ENCODE measurements at places on chromosomes 6 and 20.

- no peak for DNase-seq
These were observed 411.8 kb downstream of the CDKAL1 start for GRCh38 chr6:20946022-20946421.

DNA sequence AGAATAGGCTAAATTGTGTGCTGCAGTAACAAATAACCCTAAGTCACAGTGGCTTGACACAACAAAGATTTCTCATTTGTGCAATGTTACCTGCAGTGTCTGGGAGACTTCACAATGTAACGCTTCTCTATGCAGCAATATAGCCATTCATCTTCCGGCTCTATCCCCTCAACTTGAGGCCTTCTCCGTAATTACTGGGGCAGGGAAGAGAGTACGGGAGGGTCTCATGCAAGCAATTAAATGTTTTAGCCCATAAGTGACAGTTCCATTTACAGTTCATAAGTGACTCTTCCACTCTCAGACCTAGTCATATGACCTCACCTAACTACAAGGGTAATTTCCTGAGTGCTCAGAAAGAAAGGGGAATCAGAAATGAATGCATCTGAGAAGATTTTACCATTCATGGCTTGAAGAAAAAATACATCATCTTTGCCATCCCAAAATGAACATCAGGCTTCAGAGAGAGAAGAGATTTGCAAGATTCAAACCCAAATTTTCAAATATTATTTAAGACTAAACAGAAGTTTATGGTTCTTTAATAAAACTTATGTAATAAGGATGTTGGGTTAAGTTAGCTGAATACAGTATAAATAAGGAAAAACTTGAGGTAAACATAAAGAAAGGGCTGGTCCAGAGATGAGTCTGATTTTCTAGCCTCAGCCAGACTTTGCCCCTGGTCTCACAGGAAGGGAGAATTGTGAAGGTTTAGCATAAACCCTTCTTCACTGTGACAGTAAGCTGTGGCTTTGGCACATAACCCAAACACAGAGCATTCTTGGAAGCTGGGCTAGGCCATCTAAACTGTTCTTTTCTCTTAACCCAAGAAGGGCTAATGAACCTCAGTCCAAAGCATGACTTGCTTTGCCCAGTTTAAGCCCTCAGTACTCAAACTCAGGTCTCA, 13.3 kb downstream of the GPR6 start:
- no peak for DNase-seq

DNA sequence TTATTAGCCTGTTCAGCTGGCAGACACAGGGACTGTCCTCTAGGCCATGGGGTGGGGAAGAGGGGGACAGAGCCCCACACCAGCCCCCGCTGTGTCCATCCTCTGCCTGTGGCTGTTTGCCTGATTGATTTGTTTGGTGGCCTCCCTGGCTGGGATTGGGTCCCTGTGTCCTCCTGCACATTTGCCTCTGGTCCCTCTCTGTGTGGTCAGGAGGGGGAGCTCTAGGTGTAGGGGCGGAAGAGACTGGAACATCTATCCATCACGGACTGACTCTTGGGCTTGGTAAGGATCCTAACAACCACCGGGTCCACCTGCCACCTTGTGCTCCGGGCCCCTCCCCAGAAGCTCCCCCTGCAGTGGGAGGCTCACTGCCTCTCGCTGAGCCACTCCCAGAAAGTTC, 38.4 kb upstream of the CCDC167 start:
- no peak for DNase-seq

GRCh38 chr6:137914530-137915193, 47.6 kb downstream of the TNFAIP3 start:
- no peak for DNase-seq

GRCh38 chr6:143510991-143511891, at the start of gene FUCA2:
Gene FUCA2, minus strand, starts transcription at chr6:143511720. Its CDS starts 86 bp downstream, at chr6:143511634.
- DNase-seq: peak; percentile 96

DNA sequence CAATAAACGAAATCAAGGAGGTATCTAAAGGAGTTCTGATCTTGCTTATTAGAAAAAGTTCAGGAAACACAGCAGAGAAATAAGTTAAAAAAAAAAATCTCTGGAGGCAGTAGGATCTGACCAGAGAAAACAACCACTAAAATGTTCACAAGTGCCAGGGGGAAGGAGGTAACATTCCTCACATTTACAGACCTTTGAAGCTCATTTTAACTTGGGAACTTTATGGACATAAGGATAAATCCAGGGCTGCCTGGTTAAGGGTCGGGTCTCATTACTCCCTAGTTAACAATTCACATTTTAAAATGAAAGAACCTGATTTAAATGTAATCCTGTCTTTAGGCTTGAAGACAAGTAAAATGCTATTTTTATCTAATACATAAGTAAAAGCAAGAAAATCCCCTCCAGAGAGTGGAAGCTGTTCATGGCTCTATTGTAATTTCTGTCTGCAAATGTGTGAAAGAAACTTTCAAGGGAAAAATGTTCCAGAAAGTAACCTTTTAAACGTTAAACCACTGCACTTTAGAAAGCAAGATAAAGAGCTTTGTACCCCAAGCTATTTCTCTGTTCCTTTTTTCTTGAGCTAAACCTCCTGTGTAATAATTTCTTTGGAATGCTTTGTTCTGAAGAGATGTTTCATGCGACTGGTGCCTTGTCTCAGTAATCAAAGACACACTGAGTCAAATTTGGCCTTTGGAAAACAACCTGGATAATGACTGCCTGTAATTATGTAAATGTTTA, 38.2 kb downstream of the MYLIP start:
- DNase-seq: no peak

All from thyroid gland (tissue), 4 donors.